ENCODE measurements at places on chromosomes 11 and 22. TPM values are rescaled to one million over a fixed set of nuclear protein-coding genes. Genes with fewer than 3 reads are reported as not detected.

DNA sequence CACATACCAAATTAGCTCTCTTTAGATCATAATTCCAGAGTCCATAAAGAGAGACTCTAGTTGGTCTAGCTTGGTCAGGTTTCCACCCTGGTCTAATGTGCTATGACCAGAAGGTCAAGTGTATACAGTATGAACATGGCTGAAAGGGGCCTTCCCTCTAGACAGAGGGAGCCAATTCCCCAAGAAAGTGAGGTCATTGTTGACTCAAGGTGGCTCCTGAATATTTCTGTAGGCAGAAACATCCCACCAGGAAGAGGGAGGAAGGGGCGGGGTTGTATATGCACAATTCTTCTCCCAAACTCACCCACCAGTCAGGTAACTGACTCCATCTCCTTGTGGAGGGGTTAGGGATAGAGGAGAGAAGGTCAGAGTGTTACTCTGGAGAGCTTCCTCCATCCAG, 281.8 kb upstream of the PLET1 start:
- no peak for DNase-seq

CADM1 gene
- polyA plus RNA-seq: 130 TPM

DNA sequence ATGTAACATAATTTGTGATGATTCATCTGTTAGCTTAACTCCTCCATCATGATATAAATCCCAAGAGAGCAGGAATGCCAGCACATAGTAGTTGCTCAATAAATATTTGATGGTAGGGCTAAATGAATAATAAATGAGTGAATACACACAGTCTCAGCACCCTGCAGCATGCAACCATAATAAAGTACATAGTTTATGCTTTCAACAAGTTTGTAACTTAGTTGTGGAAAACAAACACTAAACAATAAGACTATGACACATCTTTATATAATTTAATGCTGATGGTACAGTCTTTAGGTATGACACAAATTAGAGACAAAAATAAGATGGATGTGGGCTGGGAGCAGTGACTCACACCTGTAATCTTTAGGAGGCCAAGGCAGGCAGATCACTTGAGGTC, 3.8 kb downstream of the ALKBH8 start:
- no peak for DNase-seq

CDC42EP2 gene
- polyA plus RNA-seq: 12.7 TPM

F2 gene
- 0.55 TPM for polyA plus RNA-seq
